Urinary bladder (tissue), 4 donors: ENCODE measurements at places on chromosomes 2 and 18.

- DNase-seq: no peak
Measured at GRCh38 chr18:45565280-45565970, 49.9 kb upstream of the SLC14A2 start.

DNA sequence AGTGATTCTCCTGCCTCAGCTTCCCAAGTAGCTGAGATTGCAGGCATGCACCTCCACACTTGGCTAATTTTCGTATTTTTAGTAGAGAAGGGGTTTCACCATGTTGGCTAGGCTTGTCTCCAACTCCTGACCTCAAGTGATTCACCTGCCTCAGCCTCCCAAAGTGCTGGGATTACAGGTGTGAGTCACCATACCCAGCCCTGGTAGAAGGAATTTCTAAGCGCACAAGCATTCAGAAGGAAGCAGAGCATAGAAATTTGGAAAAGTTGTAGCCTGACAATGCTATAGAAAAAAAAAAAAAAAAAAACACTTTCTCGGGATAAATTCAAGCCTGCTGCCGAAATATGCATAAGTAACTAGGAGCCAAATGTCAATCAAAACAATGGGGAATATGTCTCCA lies 249.4 kb downstream of the GRB14 start:
- no peak for DNase-seq

DNA sequence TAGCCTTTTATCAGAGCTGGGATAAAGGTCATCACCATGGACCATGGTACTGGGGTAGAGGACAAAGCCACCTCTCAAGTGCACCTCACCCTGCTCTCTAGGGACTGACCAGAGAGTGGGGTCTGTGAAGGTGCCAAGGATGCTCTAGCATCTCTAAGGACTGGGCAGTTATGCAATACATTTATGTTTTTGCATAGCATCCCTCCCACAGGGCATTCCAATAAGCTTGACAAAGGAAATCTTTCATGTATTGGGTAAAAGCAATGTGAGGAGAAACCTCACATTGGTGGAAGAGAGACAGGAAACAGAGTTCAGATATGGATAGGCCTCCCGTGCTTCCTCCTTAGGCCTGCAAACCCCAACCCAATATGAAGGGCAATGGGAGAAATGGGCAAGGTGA lies 31.6 kb downstream of the STK39 start:
- no peak for DNase-seq

GRCh38 chr2:174522553-174522952 lies 35.7 kb upstream of the GPR155 start:
- no peak for DNase-seq

- no peak for DNase-seq
Measured at GRCh38 chr2:182625814-182626213, 90.2 kb upstream of the DNAJC10 start.

DNA sequence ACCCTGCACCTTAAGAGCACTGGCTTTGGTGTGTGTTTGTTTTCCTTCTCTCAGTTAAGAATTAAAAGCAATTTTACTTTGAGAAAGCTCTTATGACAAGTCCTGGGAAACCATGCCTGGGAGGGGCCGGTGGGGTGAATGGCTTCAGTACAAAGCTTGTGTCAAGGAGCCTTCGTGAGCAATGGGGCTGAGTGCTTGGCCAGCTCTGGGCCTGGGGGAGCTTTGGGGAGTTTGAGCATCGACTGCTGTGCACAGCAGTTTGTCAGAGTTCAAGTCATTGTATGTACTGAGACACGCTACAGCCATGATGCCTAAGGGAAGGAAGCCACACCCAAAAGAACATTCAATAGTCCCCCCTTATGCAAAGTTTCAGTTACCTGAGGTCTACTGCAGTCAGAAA lies 75.8 kb downstream of the ARHGEF4 start:
- DNase-seq: no peak

DNA sequence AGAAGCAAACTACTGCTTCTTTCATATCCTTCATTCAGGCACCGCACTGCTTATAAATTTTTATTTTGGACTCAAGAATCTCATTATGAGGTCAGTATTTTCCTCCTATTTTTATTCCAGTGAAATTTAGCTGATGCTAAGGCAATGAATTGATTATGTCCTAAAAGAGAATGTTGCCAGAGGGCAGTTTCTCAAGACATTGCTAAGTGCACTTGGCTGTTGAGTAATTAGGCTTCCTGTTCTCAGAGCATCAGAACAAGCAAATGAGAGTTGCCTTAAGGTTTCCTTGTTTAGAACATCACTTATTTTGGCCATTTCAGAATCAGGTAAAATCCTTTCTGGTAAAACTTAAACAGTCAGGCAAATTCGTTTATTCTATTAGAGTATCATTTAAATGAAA lies 548.6 kb upstream of the ZEB2 start:
- no peak for DNase-seq

DNA sequence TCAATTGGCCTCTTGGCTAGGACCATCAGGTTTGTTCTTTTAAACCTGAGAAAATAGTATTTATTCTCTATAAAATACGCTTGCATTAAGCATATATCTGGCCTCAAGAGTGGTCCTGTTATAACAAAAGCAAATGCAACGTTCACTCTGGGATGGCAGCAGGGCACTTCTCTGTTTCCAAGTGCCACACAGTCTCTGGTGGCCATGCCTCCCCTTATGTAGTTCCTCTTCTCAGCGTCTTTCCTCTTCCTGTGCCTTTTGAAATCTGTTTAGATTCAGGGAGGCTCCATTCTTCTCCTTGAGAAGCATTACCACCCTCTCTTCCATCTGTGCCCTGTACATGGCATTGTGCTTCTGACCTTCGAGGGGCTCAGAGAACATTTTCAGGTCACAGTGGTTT lies 51.9 kb downstream of the TSHZ1 start:
- DNase-seq: no peak

GRCh38 chr2:1505031-1505441 lies 91.8 kb downstream of the TPO start:
- no peak for DNase-seq

DNA sequence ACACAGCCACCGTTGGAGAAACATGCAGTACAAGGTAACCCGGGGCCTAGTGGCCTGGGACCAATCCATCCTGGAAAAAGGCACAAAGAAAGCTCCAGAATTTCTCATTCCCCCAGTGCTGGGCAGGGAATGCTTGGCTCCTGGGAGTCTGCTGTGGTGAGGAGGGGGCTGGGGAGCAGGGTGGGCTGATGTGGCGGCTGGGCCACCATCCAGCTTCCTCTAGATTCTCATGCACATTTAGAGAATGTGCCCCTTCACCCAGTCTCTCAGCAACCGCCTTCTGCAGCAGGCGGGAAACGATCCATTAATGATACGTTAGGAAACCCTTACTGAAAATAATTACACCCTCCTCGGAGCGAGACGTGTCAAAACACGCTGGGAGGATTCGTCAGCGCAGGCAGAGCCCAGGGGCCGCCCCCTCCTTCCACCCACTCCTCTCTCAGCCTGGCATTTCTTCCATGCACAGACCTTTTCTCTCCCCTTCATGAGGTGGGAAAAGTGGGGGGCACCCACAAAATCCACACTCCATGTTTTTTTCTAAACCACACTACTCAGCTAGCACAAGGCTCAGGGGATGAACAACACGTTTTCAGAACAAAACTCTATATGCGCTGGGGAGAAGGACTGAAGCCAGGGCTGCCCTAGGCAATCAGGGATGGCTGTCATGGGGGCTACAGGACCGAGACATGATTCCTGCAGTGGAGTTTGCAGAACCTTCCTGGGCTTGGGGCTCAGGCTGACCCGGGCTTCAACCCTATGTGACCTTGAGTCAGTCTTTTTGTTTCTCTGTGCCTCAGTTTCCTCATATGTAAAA lies 56.1 kb upstream of the SMAD7 start:
- no peak for DNase-seq

DNA sequence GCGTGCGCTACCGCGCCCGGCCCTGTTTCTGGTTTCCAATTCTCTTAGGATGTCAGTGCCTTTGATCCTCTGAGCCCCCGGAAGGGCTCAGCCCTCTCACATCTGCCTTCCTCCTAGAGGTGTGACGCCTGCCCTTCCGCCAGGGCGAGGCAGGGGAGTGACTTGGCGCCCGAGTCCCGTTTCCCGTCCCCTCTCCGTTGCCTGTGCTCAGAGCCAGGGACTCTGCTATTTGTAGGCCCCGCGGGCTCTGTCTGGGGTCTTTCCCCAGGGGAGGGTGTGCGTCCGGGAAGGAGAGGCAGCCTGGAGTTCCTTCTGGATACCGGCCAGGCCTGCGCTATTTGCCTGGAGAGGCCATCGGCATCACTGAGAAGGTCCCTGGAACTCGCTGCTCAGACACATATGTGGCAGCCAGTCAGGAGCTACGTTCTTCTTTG lies 103.7 kb upstream of the TAF1B start:
- DNase-seq: no peak

- no peak for DNase-seq
Measured at GRCh38 chr2:181357979-181358378, 99.2 kb upstream of the ITGA4 start.

- no peak for DNase-seq
Measured at GRCh38 chr2:29129586-29130281, 14.5 kb downstream of the CLIP4 start.

DNA sequence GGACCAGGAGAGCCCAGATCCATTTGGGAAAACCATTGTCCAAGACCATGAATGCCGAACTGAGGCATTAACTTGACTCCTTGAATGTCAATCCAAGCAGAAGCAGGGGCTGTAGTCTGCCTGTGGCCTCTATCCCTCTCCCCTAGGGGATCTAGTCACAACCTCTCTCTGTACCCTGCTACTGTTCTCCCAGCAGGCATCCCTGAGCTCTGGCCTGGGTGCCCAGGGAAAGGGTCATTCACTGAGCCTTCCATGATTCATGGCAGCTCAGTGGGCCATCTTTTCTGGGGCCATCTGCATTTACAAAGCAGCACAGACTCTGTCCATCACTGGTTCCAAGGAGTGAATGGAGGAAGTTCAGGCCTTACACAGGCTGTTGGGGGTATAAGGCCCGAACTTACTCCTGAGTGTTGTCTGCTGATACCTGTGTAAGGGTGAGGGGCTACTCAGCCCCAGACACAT lies 151.8 kb downstream of the ZFP36L2 start:
- DNase-seq: no peak
